ENCODE measurements at places on chromosomes 16 and 17. TPM values are rescaled to one million over a fixed set of nuclear protein-coding genes. Genes with fewer than 3 reads are reported as not detected.

- DNase-seq: no peak
Measured at GRCh38 chr17:45929344-45929743, 35.0 kb downstream of the MAPT start.

- DNase-seq: no peak
Measured at GRCh38 chr17:80154166-80154565, 7.2 kb upstream of the EIF4A3 start.

DNA sequence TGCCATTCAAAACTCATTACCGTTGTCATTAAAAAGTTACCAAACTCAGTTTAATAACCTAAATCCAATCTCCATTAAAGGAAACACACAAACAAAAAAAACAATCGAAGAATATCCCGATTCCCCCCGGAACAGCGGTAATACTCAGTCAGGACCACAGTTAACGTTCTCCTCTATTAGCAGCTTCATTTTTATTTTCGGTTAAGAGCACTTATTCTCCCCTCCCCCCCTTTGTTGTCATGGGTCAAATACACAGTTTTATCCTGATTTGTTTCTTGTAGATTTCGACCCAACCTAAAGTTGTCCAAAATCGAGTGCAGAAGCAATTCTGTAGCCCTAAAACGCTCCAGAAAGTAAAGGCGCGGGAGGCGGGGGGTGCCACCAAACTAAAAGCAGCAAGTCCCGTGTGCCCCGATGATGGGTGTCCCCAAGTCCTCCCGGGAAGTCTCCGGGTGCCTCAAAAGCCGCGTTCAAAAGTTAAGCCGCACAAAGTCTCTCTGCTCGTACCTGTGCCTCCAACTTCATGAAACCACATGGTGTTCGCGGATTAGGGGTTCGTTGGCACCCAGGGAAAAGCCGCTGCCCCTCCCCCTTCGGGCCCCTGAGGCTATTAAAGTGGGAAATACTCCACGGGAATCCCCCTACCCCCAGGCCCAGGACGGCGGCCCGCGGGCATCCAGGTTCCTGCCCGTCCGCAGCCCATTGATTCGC lies 996 bp downstream of the SUMO2 start:
- no peak for DNase-seq

DNA sequence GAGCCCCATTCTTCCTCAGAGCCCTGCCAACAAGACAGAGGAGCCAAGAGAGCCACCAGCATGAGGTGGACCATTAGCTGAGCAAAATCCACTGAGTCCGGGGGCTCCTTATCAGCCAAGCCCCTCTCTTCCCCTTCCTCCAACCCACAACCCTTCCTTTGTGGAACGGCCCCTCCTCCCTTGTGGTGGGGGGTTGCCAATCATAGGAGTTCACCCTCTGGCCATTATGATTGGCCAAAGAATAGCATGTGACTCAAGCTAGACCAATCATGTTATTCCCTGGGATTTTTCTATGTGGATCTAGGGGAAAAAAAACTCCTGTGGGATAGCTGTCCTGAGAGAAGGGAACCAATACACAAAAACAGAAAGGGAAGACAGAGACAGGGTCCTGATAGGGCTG lies 120.5 kb downstream of the C16orf95 start:
- no peak for DNase-seq

DNA sequence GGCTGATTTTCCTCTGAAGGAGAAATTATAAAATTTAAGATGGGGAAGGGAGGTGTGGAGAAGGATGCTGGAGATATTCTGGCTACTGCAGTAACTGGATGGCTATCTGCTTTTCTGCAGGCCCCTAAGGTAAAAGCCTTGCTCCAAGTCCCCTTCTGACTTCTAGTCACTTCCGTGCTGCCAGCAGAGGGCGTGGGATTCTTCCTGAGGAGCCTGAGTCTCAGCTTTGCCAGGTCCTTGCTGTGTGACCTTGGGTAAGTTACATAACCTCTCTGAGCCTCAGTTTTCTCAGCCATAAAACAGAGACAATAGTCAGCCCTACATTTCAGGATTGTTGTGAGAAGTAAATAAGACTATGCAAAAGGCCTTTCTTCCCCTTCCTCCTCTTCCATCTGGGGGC lies 24.3 kb upstream of the TMEM220 start:
- no peak for DNase-seq

GRCh38 chr17:6472517-6472916 lies 28.3 kb downstream of the PIMREG start:
- no peak for DNase-seq

- no peak for DNase-seq
Measured at GRCh38 chr17:36856903-36857381, 80.3 kb upstream of the LHX1 start.

DNA sequence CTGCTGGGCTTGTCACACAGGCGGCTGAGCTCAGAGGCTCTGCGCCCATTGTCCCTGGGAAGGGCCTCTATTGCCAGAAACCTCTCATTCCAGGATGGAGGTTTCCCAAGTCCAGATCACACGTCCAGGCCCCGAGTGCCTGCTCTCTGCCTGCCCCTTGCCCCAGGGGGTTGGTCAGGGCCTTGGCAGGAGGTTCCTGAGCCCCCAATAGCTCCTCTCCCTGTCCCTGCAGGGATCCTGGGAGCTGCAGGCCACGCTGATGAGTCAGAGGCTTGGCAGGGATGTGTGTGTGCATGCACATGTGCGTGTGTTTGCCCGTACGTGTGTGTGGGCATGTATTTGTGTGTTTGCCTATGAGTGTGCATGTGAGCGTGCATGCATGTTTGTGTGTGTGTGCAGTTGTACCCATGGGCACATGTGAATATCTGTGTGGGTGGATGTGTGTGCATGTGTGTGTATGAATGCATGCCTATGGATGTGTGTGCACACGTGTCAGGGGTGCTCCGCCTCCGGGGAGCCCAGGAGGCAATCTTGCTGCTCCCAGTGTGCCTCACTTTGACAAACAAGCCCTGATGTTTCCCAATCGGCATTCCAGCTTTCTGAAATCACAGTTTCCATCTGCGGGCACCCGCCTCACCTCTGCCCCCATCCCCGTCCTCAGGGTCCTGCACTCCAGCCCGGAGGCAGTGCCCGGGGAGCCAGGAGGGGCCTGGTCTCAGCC lies 98.4 kb upstream of the GSE1 start:
- peak; percentile 83 for DNase-seq

DNA sequence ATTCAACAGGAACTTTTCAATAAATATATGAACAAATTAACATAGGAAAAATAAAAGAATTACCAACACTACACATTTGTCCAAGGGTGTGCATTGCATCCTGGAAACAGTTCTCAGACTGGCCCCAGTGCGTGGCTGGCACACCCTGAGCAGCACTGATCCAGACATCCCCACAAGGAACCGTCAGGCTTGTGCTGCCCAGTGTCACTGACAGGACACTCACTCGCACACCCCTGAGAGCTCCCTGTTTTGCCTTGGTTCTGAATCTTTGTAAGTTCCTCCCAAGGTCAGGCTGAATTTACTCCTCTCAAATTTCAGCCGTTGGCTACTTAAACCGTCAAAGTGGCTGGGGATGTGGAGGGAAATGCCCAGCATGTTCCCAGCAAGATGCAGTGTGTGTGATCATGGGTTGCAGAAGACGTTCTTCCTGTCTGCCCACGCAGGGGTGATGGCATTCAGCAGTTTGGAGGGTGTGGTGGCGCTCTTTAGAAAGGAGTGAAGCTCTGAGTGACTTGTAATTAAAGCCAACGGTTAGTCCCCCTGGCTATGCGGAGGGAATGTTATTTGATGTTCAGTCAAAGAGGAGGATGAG lies 1.7 kb downstream of the MT2A start:
- no peak for DNase-seq

NUBP1 gene
- polyA plus RNA-seq: 22.2 TPM

CTRL gene
- polyA plus RNA-seq: 0.33 TPM
